ENCODE measurements at places on chromosomes 12 and 14.

GRCh38 chr12:105862163-105862821 lies 276.5 kb downstream of the NUAK1 start:
- DNase-seq: no peak

GRCh38 chr12:22625762-22626294 lies 857 bp downstream of the ETNK1 start:
- DNase-seq: no peak

DNA sequence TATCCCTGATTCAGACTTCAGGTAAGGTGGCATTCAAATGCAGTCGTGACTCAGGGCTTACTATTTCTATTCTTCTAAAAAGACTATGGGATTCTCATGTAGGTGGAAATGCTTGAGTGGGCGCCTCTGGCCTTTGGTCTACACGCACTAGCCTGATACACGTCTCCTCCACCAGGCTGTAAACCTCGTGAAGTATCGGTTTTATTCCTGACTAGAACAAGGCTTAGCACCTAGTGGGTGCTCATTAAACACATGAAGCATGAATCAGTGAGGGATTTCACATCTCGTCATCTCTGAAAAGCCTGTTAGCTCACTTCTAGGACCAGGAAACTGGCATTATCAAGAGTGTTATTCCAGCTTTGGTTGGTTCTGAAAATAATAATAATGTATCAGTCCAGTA lies 17.7 kb upstream of the HNF1A start:
- no peak for DNase-seq

GRCh38 chr12:68332728-68333630 lies 817 bp upstream of the MDM1 start:
- no peak for DNase-seq
